ENCODE measurements at places on chromosomes 11 and 22. TPM values are rescaled to one million over a fixed set of nuclear protein-coding genes. Genes with fewer than 3 reads are reported as not detected.
A peak's percentile ranks its signal among the peaks of the same experiment; 100 is the strongest.

DNA sequence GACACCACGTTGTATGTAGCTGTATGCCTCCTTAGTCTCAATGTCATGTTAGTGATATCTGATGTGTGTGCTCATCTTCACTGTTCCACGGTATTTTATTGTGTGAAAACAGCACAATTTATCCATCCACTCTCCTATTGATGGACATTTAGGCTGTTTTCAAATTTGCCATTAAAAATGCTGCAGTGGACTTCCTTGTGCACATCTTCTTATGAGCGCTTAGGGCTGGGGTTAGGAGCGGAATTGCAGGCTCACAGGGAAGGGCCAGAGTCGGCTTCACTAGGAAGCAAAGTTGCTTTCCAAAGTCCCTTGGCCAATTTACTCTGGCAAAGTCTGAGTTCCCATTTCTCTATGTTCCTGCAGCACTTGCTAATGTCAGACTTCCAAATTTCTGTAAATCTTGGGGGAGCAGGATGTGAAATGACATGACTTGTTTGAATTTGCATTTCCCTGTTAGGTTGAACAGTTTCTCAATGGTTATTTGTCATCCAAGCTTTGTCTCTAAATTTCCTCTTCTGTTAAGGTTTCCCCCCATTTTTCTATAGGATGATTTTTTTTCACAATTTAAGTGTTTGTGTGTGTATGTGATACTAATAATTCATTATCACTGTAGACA, 75.4 kb downstream of the MYEOV start:
- peak; percentile 17 for DNase-seq

GRCh38 chr22:22691716-22692701, 47.6 kb downstream of the GGTLC2 start:
- no peak for DNase-seq

DNA sequence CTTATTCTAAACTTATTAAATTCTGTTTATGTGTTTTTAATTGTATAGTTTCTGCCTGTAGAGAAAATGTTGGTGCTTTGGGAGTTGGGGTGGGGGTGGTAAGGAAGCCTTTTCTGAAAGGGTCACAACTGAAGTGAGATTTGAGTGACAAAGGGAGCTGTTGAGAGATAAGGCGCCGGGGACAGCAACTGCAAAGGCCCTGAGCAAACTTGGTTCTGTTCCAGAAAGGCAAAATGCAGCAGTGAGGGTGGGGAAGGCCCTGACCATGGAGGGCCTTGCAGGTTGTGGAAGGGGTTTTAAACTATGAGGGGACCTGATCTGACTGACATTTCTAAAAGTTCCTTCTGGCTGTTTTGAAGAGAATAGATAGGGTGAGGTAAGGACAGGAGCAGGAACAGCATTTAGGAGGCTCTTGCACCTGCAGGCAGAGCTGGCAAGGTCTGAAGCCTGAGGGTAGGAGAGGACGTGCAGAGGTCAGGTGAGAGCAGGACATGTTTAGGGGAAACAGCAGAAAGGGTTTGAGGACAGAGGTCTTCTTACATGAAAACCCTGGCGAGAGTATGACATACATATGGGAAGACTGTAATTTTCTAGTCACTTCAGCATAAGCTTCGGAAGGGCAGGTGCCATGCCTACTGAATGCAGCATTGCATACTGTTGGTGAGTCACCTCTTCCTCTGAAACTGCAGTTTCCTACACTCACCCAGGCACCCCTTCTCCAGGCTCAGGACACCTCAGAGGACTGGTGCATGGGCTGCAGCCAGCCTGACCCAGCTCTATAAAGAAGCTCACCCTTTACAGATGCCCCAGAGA, 190.7 kb downstream of the SNX19 start:
- no peak for DNase-seq

The DCHS1 gene
- 26.0 TPM for total RNA-seq

Measured in ureter (tissue), 1 donor.